ENCODE measurements at places on chromosomes 1 and 21.

- DNase-seq: no peak
Measured at GRCh38 chr1:55326496-55327243, 111.5 kb upstream of the USP24 start.

DNA sequence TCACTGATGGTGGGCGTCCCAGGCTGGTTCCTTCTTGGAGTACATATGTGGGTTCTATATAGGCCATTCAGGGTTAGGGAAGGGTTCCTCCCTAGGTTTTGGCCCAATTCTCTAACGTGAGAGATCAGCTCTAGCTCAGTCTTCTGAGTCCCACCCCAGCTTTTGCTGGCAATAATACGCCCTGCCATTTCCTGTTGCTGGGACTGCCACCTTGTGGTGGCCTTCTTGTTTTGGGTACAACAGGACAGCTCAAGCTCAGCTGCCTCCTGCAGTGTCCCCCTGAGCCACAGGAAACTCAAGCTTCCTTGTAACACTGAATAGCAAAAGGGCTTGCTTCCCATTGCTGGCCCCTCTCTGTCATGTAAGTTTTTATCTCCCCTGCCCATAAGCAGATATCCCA lies 77.8 kb downstream of the BACH1 start:
- DNase-seq: no peak

- no peak for DNase-seq
Measured at GRCh38 chr1:82567348-82567747, 766.6 kb downstream of the ADGRL2 start.

GRCh38 chr1:223684488-223684792 lies 18.9 kb upstream of the CAPN8 start:
- DNase-seq: no peak

- DNase-seq: peak; percentile 77
Measured at GRCh38 chr1:214506972-214507431, 44.4 kb downstream of the PTPN14 start.

GRCh38 chr1:167416506-167416905 lies 101.8 kb downstream of the CD247 start:
- DNase-seq: no peak

DNA sequence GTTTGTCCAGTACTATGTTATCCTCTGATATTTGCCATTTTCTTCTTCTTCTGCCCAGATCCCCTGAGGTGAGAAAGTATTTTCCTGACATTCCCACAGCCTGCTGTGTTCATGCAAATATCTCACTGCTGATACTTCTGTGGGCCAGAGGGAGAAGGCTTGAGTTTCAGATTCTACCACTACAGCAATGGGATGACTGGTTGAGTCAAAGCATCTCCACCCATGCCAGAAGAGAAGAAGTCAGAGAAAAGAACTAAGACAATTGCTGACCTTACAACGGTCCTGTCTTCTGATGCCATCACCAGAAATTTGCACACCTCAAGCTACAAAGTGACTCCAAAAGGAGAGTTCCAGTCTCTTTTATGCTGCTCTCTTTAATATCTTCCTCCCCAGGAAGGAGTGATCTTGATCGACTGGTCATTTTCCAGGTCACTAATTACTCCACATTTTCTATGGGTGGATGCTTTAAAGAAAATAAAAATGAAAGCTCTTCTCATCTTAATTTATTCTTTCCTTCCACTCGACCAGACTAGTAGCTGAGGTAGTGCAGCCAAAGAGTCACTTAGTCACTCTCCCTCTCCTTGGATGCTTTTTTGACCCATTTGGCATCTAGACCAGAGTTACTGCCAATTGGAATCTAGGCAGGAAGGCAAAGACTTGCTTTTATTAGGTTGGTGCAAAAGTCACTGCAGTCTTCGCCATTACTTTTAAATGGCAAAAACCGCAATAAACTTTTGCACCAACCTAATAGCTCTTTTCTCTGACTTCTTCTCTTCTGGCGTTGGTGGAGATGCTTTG lies 195.1 kb downstream of the PTPRC start:
- no peak for DNase-seq

DNA sequence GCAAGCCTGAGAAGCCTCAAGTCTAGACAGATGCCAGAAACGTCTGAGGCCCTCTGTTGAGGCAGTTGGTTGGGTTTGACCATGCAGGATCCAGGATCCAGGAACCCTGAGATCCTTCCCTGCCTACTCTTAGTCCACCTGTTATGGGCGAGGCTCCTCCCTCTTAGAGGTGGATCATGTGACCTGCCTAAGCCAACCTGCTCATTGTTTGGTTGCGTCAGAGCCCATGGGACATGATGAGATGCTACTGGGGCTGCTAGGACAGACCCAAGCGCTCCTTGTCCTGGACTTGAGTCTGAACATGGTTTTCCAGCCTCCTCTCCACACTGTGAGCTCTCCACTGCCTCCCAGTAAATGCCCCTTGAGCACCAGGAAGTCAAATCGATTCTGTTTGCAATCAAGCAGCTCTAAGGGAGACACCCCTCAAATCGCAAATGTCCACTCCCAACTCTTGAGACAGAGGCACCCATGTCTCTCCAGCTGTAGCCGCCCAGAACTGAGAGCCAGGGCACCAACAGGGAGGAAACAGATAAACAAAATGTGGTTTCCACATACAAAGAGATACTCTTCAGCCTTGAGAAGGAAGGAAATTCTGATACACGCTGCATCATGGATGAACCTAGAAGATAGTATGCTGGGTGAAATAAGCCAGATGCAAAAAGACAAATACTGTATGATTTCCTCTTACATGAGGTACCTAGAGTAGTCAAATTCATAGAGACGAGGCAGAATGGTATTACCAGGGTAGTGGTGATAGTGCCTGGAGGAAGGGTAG lies 31.7 kb upstream of the WNT4 start:
- no peak for DNase-seq

DNA sequence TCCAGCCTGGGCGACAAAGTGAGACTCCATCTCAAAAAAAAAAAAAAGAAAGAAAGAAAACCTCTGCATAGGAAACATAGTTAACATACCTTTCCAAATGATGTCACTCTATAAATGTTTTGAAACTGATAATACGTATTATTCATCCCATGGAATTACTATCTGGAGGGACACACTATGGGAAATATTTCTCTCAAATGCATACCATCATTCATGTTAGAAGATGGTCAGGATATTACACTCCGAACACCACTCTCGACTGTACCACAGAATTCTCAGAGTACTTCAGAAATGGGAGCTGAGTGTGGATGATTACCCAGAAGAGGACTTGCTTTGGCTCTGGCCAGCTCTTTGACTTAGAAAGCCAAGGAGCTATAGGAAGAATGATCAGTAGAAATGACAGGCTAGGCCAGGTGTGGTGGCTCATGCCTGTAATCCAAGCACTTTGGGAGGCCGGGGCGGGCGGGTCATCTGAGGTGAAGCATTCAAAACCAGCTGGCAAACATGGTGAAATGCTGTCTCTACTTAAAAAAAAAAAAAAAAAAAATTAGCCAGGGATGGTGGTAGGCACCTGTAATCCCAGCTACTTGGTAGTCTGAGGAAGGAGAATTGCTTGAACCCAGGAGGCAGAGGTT lies 5.2 kb upstream of the LIN28A start:
- DNase-seq: peak; percentile 28

DNA sequence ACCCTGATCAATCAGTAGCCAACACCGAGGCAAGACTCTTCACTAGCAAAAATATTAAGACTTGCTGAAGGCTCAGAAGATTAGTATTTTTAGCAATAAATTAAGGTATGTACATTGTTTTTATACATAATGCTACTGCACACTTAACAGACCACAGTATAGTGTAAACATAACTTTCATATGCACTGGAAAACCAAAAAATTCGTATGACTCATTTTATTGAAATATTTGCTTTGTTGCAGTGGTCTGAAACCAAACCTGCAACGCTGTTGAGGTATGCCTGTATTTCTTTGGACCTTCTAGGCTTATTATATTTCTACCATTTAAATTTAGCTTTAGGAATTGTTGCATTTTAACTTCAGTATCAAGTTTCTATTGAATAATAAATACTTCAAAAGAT lies 65.8 kb upstream of the BCL9 start:
- DNase-seq: no peak

GRCh38 chr1:170494369-170494768 lies 37.6 kb upstream of the GORAB start:
- peak; percentile 5 for DNase-seq

GRCh38 chr1:195894411-195894810 lies 713.8 kb downstream of the KCNT2 start:
- no peak for DNase-seq

DNA sequence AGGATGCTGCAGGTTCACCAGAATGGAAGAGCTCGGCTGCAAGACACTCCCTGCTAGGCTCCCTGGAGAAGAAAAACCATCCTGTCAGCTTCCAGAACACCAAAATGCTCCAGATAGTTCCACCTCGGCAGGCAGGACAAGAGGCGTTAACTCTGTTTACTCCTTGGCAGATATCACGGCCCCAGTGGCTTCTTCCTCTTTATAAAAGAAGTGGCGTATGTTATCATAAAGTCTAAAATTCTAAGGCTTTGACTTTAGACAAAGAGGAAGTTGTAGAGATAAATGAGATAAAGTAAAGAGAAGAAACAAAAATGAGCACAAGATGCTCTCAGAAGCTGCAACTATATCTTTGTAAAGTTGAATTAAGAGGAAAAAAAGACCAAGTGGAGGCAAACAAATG lies 24.3 kb upstream of the MTF1 start:
- DNase-seq: no peak

GRCh38 chr1:29586991-29587745 lies 350.8 kb downstream of the PTPRU start:
- peak; percentile 87 for DNase-seq

- no peak for DNase-seq
Measured at GRCh38 chr1:1624443-1625403, 7.2 kb upstream of the MMP23B start.

DNA sequence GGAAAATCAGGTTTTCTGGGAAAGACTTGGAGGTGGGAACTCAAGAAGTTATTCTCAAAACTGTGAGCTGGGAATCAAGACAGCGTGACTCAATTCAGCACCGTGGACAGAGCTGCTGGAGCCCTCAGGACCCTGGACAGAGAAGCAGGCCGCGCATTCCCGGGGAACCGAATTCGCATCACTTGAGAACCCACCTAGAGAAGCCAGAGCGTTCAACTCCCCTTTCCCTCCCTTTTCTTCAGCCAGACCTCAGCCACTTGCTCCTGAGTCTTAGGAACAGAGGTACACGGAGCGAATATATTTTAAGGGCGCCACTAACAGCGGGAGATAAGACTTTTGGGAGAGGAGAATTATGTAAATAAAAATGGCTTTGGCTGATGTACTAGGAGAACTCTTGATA lies 2.0 kb upstream of the LIN28A start:
- DNase-seq: peak; percentile 67

DNA sequence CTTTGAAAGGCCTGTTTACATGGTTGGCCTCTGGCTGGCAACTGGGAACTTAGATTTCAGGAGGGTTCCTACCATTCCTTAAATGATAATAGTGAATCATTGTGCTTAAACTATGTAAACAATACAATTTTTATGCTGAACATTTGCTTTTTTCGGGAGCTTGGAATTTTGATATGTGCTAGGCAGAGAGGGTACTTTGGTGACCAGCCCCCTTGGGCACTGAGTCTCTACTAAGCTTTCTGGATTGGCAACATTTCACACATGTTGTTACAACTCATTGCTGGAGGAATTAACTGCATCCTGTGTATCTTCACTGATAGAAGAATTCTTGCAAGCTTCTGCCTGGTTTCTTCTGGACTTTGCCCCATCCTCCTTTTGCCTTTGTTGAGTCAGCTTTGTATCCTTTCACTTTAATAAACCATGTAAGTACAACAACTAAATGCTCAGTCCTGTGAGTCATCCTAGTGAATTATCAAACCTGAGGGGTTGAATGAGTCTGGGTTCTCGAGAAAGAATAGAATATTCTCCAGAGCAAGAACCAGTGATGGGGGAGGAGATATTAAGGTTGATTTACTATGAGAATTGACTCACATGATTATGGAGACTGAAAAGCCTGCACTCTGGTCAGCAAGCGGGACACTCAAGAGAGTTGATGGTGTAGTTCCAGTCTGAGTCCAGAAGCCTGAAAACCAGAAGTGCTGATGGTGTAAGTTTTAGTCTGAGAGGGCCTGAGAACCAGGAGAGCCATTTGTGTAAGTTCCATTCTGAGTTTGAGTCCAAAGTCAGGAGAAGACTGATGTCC lies 3.1 kb upstream of the SLC16A4 start:
- DNase-seq: peak; percentile 32

DNA sequence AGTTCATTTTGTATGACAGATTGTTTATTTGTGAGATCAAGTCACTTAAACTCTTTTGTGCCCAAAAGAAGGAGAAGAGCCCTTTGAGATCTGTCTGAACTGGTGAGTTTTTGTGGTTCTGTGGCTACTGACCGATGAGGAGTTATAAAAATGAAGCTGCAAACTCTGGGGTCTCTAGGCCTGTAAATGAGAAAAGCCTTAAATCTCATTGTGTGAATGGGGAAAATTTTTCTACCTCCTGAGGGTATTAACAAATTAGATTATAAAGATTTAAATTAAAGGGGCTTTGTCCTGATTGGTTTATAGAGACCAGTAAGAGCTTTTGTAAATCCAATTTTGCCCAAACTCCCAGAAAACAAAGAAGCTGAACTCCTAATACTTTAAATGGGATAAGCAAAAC lies 9.7 kb upstream of the KLF17 start:
- DNase-seq: no peak

DNA sequence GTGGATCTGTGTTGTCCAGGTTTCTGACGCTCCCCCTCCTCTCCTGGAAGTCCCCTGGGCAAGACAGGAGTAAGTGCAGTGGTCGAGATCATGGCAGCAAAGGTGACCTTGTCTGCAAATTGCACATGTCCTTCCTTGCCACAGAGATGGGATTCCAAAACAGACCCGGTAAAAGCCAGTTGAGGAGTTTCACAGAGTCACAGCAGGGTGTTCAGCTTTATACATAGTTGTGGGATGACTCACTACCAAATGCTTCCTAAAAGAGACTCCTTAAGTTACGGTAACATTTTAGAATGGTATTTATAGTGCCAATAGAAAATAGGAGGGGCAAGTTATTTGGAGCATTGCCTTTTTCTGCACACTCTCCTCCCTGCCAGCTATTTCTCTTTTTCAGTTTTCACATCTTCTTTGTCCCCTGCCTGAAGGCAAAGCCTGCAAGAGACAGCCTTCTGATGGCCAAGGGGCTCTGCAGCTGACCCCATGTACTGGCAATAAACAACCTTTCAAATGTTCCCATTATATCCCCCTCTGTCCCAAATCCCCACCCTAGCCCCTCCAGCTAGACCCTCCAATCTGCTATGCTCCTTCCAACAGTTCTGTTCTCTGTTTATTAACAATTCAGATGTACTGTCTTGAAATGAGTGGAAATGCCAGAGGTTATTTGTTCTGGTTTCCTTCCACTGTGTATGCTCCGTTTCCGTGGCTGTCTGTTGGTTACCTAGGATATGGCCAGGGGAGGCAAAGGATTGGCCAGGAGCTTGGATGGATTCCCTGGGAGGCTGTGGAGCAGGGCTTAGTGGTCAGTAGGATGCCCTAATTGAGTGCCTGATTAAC lies 115.0 kb downstream of the TGFB2 start:
- peak; percentile 90 for DNase-seq

- peak; percentile 61 for DNase-seq
Measured at GRCh38 chr1:157580179-157580827, 17.6 kb downstream of the FCRL4 start.

- no peak for DNase-seq
Measured at GRCh38 chr1:2291577-2291976, 63.5 kb downstream of the SKI start.

Data from RWPE1 (cell line).